ENCODE measurements at places on chromosomes 2 and 18. TPM values are rescaled to one million over a fixed set of nuclear protein-coding genes. Genes with fewer than 3 reads are reported as not detected.

DNA sequence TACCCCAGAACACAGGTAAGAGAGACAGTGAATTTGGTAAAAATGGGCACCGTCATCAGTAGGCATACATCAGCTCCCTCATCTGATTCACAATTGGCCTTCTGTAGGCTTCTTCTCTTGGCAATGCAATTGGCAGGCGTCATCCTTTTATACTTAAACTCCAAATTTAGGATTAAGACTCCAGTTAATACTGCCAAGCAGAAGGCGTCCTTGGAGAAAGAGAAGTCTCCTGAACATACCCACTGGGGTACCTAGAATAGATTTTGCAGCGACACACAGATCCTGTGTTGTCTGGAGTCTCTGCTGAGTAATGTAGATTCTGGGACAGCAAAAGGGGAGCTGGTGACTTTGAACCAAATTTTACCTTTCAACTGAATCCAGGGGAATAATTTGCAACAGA, 592 bp upstream of the METAP1D start:
- no peak for DNase-seq

DNA sequence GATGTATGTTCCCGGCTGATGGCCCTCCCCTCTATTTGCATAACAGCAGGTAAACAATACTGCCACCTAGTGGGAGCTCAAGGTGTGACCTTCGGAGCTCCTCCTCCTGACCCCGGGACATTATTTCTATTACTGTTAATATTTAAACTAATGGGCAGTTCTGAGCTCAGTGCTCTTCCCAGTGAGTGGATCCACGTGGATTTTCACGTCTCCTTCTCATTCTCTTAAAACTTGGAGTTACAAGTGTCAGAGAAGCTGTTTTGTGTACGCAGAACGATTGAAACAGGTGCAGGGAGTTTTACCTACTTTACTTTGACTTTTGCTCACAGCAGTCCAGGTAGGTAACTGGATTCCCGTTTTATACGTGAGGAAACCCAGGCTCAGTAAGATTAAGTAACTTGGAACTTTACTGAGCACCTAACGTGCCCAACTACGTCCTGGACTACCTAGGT, 127.3 kb downstream of the PRKCE start:
- no peak for DNase-seq

DNA sequence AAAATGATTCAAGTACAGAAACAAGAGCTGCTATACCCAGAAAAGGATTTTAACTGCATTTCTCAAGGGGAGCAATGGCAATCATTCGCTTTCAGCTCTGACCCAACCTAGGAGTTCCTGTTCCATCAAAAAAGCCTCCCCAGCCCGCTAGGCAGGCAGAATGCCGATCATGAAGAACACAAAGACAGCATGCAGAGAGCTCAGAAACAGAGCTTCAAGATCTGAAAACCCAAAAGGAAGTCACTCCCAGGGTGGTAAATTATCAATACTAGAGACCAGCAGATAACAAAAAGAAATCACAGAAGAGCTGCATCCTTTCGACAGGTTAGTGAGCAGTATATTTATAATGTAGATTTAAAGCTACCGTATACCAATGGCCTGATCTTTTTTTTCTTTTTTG, 84.8 kb upstream of the CRIM1 start:
- no peak for DNase-seq

- no peak for DNase-seq
These were observed 17.2 kb upstream of the ATG16L1 start for GRCh38 chr2:233234264-233234663.

- DNase-seq = no peak
These were observed 5.8 kb downstream of the OXER1 start for GRCh38 chr2:42757981-42758740.

DNA sequence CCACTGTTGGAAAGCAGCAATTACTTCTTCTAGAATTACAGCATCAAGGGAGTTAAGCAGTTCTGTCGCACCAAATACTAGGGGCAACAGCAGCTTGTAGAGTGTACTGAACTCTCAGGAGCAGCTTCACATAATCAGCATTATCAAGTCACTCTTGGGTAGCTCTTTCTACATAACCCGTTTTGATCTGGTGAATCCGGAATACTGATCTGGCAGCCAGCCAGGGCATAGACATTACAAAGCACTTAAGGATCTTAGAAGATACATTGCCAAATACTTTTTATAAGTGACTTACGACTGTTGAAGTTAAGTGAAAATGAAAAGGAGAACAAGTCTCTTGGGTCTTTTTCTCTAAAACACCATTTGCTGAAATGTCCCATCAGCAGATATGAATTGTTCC, 73.2 kb upstream of the NETO1 start:
- DNase-seq = no peak

- DNase-seq = no peak
These were observed 109.5 kb downstream of the CDC42EP3 start for GRCh38 chr2:37561615-37562569.

GRCh38 chr2:172204309-172204708, 101.6 kb upstream of the DLX2 start:
- no peak for DNase-seq

GRCh38 chr2:240449764-240450531, 14.5 kb downstream of the GPC1 start:
- no peak for DNase-seq

GRCh38 chr18:66555585-66555984, 48.3 kb downstream of the CDH19 start:
- no peak for DNase-seq

DNA sequence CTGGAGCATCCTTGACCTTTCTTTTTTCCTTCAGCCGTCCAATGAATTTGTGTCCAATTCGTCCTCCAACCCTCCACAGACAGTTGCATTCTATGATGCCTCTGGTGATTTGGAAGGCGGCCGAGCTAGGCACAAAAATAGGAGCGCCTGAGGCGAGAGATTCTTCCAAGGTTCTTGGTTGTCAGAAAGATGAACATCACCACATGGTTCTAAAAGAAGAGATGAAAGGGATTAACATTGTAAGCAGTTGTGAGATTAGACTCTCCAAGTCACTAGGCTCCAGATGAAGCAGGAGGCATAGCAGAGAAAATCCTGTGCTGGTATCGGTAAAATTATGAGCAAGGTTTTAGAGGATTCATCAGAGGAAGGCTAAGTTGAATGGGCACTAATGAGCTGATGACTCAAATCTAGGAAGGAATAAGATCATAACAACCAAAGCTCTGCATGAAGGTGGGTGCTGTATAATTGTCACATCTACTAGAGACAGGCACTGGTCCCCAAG, 75.4 kb upstream of the MAP4K3 start:
- DNase-seq = no peak

GRCh38 chr18:3799515-3799914, 349.5 kb downstream of the TGIF1 start:
- DNase-seq = no peak

DNA sequence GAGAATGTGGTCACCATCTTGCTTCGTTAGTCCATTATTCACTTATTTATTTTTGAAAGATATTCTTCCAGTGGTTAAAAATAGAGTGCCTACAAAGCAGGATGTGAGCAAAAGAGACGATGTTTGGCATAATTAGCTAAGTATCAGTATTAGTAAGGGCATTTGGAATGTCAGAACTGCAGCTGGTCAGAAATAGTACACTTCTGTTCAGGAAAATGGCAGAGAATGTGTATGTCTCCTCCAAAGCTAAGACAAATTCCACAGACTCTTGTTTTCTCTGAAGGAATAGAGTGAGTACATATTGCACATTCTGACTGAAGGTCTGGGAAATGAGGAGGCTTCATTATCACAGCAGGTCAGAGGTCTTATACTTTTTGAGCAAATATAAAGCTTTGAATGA, 209.0 kb downstream of the L3MBTL4 start:
- DNase-seq = no peak

DNA sequence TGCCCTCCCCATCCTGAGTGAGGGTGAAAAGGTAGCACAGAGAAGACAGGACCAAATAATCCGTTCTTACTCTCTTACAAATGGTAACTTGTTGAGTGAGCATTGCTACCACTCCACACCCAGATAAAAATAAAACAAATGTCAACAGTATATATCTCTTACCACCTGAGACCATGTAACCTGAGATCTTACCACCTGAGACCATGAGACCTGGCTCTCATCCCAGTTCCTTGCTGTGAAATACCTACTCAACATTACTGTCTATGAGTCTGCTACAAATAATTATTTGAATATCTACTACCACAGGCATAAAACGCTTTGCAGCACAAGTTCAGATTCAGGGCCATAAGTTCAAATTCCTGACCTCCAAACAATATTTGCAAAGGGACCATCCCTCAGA, 234.7 kb downstream of the C1D start:
- no peak for DNase-seq

- no peak for DNase-seq
These were observed 162.1 kb downstream of the ZEB2 start for GRCh38 chr2:144357623-144358373.

DNA sequence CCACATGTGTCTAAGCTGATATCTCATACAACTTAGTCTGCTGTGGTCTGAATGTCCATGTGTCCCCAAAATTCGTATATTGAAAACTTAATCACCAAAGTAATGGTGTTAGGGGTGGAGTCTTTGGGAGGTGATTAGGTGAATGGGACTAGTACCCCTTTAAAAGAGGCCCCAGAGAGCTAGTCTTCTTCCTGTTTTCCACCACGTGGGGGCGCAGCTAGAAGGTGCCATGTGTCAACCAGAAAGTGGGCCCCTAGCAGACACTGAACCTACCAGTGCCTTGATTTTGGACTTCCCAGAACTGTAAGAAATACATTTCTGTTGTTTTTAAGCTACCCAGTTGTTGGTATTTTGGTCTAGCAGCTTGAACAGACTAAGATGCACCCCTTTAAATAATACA, 86.6 kb downstream of the ASB1 start:
- DNase-seq = no peak

DNA sequence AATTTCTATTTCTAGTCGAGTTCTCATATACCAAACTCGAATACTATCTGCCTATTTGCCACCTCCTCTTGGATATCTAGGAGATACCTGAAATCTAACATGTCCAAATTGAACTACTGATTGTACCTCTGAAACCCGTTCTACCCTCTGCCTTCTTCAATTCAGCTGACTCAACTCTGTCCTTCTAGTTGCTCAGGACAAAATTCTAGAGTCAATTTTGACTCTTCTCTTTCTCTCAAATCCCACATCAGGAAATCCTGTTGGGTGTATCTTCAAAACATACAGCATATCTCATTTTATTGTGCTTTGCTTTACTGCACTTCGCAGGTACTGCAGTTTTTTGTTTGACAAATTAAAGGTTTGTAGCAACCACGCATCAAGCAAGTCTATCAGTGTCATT, 137.8 kb downstream of the ZAP70 start:
- DNase-seq = no peak

GRCh38 chr2:174752403-174753037, 11.8 kb downstream of the CHRNA1 start:
- DNase-seq = no peak

DNA sequence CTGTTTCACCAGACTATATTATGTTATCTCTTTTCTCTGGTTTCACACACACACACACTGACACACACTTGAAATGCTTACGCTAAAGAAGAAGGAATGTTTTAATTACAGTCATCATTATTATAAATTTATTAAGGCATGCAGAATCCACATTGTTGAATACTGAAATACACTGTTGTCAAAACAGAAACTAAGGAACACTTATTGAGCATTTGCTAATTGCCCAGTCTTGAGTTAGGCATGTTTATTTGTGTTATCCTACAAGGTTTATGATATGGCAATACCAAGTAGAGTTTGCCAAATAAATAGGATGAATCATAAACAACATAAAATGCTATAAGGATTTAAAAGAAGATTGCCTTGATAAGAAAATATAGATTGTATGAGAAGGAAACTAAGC, 917.0 kb upstream of the PIK3C3 start:
- no peak for DNase-seq

- DNase-seq = no peak
These were observed 228.0 kb upstream of the SMAD7 start for GRCh38 chr18:49178736-49179135.

DNA sequence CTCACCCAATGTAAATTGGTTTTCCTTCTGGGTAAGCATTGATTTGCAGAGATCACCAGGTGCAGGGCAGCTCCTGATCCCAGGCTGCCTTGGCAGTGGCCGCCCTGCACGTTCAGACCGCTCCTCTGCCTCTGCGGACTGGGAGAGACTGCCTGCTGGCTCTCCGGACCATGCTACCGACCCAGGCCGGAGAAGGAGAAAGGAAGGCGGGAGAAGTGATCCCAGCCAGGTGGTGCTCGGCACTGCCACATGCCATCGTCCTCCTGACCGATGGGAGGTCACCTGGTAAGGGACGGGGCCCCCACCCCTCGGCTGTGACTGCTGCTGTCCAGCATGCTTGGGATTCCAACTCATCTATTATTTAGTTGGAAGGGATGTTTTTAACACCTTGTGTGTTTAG, 108.1 kb upstream of the POU3F3 start:
- no peak for DNase-seq

GRCh38 chr2:42317486-42317885, 43.5 kb downstream of the COX7A2L start:
- DNase-seq = no peak

DNA sequence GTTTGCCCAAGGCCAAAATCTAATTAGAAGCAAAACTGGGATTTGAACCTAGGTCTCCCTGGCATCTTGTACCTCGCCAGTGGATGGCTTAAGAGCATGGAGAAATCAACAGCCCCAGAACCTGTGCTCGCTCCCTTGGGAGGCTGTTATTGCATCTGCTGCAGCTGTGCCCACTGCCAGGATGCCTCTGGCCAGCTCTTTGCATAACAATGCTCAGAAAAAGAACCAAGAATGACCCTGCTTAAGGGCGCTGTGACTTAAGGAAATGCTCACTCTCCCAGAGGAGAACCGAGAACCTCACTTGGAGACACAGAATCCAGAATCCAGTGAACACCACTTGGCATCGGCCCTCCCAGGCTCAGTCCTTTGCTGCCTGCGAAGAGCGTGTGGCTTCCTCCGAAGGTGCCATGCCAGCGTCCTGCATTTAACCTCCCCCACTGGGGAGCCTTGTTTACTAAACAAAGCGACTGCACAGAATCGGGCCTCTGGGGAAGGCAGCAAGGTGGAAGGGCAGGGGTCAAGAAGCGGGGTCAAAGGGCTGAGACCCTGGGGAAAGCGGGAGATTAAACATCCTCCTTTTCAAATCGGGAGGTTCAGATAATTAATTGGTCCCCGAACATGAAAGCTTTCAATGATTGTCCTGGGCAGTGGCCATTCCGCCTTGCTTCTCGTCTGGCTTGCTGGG, 71.0 kb upstream of the BOD1L2 start:
- no peak for DNase-seq

- DNase-seq = no peak
These were observed 18.5 kb downstream of the RRM2 start for GRCh38 chr2:10140841-10141610.

- DNase-seq = no peak
These were observed 144.7 kb downstream of the COL6A3 start for GRCh38 chr2:237269138-237269875.

- DNase-seq = no peak
These were observed 124.4 kb upstream of the SETBP1 start for GRCh38 chr18:44556296-44556695.

ABI2 gene
- total RNA-seq = 31.7 TPM

PLEK gene
- total RNA-seq = 4.4 TPM

TSPYL6 gene
- total RNA-seq = not detected

METTL4 gene
- 11.5 TPM for total RNA-seq

SOX11 gene
- not detected for total RNA-seq

ACOXL gene
- not detected for total RNA-seq

RHBDD1 gene
- total RNA-seq = 27.3 TPM

TMEFF2 gene
- not detected for total RNA-seq

EFHD1 gene
- total RNA-seq = 22.6 TPM

RNF125 gene
- total RNA-seq = 3.7 TPM

SEMA4C gene
- total RNA-seq = 60.6 TPM

PRKAG3 gene
- not detected for total RNA-seq

NAT8 gene
- not detected for total RNA-seq

Measured in vagina (tissue), 2 donors.